GM18507 (cell line): ENCODE measurements at places on chromosomes 2 and 18.

DNA sequence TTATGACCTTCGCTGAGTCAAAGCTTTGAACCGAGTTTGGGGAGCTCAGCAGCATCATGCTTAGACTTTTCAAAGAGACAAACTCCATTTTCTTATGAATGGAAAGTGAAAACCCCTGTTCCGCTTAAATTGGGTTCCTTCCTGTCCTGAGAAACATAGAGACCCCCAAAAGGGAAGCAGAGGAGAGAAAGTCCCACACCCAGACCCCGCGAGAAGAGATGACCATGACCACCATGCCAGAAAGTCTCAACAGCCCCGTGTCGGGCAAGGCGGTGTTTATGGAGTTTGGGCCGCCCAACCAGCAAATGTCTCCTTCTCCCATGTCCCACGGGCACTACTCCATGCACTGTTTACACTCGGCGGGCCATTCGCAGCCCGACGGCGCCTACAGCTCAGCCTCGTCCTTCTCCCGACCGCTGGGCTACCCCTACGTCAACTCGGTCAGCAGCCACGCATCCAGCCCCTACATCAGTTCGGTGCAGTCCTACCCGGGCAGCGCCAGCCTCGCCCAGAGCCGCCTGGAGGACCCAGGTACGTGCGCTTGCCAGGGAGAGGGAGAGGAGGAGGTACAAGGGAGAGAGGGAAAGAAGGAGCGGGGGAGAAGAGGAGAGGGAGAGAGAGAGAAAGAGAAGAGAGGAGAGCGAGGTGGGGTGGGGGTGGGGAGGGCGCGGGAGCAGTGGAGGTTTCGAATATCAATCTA is at the start of gene DLX1:
TSS of gene DLX1 (plus strand) at position 48 of the 700 bp plus-strand sequence. CDS start at position 219, 171 bp downstream.
- no peak for DNase-seq

- DNase-seq = no peak
Measured at GRCh38 chr2:102172745-102173144, 14.1 kb upstream of the IL1RL2 start.

- no peak for DNase-seq
Measured at GRCh38 chr2:95380280-95380679, 22.2 kb upstream of the FAHD2A start.

DNA sequence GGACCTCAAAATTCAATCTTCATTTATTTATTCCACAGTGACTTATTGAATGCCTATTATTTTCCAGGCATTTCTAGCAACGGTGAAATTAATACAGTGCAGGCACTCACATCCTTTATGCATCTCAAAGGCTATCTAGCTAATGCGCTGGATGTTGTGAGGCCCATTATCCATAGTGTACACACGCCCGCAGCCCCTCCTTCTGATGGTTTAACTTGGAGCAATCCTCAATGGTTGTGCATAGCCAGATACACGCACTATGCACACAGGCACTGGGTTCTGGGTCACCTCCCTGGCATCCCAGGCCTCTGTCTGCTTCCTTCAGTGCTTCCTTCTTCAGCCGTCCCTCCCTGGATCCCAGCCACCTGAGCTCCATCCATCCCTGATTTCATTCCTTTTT is 108.5 kb upstream of the BOD1L2 start:
- no peak for DNase-seq

DNA sequence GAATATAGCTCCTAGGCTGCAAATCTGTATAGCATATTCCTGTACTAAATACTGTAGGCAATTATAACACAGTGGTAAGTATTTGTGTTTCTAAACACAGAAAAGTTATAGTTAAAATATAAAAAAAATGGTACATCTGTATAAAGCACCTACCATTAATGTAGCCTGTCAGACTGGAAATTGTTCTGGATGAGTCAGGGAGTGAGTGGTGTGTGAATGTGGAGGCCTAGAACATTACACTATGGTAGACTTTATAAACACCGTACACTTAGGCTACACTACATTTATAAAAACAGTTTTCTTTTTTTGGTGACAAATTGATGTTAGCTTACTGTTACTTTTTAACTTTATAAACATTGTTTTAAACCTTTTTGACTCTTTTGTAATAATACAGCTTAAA is 226.3 kb downstream of the CCDC85A start:
- DNase-seq = no peak

DNA sequence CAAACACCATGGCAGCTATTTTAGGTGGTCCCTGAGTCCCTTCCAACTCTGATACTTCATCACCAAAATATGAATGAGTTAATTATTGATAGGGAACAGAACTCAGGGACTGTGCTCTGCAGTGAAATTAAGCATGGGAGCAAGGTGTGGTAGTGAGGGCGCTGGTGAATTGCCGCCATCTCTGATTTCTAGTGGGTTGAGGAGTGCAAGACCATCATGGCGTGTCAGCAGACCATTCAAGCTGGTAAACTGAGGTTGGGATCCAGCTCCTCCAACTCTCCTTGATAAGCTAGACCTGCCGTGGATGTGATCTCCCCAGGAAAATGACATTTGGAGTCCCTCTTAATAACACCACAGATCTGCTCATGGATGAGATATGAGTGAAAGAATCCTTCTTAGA is 70.4 kb downstream of the LYPD1 start:
- DNase-seq = no peak

GRCh38 chr18:77597726-77598125 is 348.1 kb downstream of the GALR1 start:
- no peak for DNase-seq

DNA sequence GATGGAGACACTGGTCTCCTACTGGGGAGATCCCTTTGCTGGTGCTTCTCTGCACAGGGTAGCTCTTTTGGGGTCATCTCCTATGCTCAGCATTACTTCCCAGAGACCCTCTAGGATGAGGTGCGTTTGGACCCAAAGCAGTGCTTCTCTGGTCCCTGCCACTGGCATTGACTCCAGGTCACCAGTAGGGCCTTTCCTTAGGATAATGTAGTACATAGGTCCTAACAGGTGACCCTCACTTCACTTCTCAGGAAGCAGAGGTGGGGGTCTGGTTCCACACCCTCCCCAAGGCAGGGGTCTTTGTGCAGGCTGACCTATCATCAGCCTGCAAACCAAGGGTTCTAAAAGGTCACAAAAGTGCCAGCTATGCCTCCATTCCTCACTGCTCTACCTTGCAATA is 145.8 kb upstream of the HS6ST1 start:
- DNase-seq = no peak

DNA sequence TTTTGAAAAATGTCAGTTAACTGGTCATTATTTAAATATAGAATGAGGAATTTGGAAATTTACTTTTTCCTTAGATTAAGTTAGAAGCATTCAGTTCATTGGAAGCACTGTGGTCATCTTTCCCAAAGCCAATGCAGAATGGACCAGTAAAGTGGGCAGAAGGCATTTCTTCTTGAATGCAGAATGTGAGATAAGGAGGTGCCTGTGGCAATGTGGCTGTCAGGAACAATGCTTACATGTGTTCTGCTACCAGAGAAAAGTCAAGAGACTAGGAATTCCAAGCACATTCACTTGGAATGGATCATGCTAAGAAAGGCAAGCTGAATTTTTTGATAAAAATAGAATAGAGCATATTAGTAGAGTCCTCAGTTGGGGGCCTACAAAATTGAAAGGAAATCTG is 295.0 kb upstream of the KCNH7 start:
- DNase-seq = no peak

GRCh38 chr18:78875016-78875777 is 104.4 kb upstream of the SALL3 start:
- no peak for DNase-seq

DNA sequence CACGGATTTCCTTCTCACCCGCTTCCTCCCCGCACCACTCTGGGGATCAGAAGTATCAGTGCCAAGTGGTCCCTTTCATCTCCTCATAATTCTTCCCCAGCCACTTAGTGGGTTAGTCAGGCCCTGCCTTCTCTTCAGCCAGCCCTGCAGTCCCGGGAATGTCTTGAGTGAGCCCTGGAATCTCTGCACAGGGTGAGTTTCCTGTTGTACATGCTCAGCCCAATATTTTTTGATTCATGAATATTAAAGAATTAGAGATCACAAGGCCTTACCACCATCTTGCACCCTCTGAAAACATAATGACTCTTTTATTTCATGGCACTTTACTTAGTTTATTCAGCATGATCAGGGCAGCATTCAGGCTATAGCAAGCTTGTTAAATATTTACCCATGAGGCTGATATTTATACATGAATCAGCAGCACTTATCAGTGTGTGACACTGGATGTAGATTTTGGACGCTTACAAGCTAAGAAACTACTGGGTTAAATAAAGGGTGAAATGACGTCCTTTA is 159.4 kb upstream of the FOSL2 start:
- no peak for DNase-seq

DNA sequence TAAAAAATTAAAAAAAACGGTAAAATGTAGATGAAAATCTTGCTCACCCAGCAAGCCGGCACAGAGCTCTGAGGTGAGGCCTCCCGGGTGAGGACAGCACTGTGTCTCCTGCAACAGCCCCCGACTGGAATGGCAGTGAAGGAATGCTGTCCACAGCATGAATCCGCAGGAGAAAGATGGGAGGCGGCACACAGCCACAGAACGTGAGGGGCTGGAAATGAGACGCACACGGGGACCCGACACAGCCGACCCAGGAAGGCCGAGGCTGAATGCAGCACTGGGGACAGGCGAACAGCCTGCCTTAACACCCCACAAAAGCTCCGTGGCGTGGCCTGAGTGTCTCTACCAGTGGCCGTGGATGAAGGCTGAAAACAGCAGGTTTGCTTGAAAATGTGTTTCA is 34.7 kb downstream of the BOK start:
- no peak for DNase-seq

DNA sequence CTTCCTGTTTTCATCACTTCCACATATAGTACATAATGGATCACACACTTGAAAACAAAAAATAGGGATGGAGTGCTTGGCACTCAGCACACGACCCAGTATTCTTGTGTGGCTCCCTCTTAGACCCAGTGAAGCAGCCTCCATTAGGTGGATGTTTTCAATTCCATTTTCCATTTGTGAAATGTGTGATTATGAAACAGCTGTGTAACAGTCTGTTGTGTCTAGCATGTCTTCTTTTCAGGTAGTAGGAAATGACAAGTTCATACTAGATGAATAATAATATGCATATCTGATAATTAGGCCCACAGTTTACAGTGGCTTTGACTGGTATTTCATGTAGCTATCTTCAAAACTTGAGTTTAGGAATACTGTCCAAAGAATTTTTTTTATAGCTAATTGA is 35.5 kb downstream of the EML6 start:
- no peak for DNase-seq

DNA sequence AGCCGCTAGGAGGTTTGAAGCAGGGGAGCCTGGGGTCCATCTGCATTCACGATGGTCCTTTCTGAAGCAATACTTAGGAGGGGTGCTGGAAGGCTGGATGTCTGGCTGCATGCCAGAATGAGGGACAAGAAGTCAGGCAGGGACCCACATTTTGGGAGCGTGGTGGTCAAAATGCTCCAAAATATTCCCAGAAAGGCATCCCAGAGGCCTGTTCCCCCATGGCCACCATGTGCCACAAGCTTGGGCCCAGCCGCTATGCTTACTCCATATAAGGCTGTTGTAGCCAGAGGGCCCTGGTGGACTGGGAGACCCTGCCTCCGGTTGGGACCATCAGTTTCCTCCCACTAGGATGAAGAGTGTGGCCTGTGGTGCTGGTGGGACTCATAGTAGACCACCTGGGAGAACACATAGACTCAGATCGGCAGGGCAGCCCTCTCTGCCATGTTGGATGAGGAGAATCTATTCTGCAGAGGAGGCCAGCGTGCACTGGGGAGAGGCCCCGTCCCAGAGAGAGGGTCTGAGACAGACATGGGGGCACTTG is 3.6 kb upstream of the PROM2 start:
- DNase-seq = no peak

GRCh38 chr2:53987336-53987921 is 16.6 kb upstream of the PSME4 start:
- DNase-seq = no peak

DNA sequence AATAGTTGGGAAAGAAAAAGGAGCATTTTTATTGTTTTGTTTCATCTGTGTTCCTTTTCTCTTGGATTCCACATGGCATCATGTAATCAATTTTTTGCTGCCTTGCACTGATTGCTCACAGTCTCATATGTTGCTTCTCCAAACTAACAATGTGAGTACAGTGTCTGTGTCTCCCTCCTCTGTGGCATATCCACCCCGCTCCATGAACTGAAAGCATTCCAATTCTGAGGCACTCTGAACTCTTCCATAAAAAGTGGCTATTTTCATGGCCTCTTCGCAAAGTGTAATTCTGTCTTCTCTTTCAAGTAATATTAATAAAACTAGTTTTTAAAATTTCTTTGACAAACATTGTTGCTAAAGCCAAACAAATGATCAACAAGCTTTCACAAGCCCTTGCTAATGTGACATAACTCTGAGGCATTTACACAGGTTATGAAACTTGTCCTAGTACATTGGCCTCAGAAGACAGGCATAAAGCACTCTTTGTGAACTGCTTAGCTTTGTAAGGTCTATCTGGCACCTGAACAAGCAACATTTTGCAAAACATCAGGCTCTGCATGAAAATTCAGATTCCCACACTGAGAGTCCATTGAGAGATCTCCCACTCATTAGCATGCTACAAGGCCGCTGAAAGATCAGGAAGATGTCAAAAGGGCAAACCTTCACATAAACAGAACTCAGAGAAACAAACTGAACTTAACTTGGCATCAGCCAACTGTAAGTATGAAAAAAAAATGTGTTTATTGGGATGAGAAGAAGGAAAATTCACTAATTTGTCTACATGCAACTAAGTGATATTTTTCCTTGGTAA is 33.0 kb downstream of the GPR75 start:
- DNase-seq = no peak

GRCh38 chr2:98604547-98604946 is 3.8 kb downstream of the COA5 start:
- DNase-seq = no peak

- no peak for DNase-seq
Measured at GRCh38 chr2:144421606-144422510, 98.1 kb downstream of the ZEB2 start.

DNA sequence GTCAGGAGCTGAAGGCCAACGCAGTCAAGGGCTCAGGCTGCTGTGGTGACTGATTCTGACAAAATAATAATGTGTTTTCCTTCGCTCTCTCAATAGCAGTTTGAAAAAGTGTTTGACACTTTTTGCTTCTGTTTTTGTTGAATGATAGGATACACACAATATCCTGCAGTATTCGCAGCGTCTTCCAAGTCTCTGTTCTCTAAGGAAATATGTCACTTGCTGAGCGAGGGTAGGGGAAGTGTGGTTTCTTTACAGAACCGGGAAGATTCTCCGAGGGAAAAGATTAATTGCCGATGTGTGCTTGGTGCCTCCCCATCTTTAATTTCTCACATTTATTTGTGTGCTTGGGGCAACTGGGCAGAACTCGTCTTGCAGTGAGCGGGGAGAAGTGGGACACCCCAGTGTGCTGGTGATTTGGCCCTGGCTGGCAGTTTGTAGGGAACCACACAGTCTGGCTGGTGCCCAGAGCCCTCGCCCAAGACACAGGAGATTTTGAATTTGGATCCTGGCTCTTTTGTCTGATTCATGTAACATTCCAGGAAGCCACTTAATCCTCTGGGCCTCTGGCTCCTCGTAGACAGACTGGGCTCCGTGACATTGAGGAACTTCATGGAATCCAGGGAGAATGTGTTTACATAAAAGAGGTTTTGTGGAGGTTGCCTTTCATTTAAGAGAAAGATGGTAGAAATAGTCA is 169.4 kb downstream of the LDLRAD4 start:
- DNase-seq = no peak
